NCI-H510A treated with DMSO at 0.1 percent for 48 hours (cell line): ENCODE measurements at places on chromosomes 2 and 18.

DNA sequence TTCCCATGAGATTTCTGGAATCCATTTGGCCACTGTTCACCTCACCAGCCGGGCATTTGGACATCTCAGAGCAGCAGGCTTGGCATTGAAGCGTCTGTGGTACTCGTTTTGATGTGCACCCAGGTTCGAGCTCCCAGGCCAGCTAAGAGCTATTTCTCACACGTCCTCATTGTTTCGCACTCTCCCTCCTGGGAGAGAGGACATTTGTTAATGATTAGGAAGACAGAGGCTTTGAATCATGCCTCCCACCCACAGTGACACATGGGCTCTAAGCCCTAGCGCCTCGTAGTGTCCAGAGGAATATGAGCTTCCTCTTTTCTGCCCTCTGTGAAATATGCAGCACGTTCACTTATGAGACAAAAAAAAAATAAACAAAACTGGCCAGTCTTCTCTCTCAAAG is 361.8 kb downstream of the RND3 start:
- DNase-seq = no peak

DNA sequence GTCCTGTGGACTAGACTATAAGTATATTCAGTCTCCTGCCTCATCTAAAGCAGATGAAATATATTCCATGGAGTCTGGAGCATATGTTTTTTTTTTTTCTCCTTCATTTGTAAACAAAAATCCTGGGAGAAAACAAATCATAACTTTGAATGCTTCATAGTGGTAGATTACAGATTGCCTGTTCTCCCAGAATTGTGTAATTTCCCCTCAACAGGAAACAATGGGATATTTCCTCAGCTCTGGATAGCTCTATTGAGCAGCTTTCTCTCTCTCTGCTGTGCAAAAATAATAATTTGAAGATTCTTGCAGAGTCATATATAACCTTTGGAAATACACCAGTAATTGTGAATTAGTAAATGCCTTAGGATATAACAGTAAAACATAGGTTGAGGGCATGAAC is 1406.6 kb upstream of the ACVR2A start:
- DNase-seq = no peak

DNA sequence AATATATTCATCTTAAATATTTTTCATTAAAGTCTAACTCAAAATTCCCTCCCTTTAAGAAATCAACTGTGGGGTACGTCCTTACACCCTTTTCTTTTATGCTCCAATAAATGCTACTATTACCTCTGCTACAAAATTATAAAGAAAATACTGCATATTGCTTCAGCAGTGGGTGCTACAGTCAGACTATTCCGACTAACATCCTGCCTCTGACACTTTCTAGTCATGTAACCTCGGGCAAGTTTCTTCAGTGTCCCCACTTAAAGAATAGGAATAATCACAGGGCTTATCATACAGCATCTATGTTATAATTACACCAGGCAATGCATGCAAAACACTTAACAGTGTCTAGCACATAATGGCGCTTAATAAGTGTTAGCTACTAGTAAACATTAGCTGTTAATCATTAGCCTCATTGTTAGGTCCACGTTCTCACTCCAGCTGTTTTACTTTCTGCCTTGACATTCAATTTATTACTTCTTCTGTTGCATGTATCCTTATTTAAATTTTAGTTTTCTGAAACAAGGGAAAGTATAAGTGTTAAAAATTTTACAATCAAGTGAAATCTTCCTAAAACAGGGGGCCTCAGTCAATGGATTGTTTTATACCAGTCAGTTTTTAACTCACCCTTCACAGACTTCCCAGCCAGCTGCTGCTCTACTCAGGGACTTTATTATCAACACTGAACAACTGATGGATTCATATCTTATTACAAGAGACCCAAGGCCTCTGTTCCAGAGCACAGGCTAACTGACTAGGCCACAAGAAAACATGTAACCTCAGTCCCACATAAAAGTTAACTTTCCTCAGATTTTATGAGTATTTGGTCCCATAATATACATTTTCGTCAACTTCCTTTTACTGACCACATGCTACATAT is 54.0 kb downstream of the CLASP1 start:
- no peak for DNase-seq

DNA sequence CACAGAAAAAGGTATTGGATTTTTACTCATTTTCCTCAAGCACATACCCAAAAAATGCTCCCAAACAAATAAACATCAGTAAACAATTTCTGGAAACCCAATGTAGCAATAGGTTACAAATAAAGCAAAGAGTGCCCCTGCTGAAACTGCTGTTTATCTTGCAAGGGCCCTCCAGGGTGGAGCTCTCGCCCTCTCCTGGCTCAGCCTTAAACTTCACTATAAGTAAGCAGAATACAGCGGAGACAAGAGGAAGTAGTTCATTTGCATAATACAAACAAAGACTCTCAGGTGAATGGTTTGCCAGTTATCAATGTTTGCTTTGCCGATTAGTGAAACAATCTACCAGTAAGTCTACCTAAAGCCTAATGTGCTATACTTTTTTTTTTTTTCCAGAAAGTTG is 437.6 kb downstream of the DLGAP1 start:
- peak; percentile 55 for DNase-seq

DNA sequence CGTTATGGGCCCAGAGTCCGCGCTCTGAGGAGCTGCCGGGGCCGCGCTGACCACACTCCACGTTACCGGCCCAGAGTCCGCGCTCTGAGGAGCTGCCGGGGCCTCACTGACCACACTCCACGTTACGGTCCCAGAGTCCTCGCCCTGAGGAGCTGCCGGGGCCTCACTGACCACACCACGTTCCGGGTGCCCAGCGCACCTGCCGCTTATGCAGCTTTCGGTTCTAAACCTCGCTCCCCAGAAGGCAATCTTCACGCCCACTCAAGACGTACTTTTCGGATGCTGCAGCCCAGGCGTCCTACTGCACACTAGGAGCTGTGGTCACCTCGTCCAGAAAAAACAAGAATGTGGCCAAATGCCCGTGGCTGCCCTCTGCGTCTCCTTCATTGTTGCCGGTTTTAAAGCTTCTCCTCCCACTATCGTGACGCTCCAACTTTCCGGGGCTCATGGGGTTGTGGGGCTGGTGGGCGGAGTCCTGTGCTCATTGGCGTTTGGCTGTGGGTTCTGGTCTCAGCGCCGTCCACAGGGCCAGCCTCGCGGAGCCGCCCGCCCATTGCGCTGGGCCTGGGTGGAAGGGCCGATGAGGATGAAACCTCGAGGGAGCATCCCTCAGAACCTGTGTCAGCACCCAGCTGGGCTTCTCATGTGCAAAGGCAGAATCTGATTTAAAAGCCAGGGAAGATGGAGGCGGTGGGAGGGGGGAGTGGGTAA is 11.9 kb downstream of the KCNG2 start:
- no peak for DNase-seq

DNA sequence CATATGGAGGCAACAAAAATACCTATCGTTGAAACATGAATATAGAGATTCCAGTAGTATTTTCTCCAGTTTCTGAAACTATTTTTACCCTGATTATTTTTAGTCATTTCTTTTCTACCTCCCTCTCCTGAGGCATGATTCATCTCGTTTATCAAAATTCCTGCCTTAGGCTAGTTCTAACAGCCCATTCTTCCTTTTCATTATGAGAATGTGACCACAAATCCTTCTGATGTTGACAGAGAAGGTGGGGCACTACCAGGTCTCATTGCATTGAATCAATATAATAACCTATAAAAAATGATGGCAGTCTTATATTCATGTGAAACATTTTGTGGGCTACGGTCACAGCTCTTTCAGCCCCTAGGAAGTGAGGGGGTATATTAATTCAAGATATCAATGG is 406.5 kb upstream of the UBE2E3 start:
- no peak for DNase-seq

GRCh38 chr2:193868132-193868531 is 1673.4 kb upstream of the TMEFF2 start:
- DNase-seq = no peak

DNA sequence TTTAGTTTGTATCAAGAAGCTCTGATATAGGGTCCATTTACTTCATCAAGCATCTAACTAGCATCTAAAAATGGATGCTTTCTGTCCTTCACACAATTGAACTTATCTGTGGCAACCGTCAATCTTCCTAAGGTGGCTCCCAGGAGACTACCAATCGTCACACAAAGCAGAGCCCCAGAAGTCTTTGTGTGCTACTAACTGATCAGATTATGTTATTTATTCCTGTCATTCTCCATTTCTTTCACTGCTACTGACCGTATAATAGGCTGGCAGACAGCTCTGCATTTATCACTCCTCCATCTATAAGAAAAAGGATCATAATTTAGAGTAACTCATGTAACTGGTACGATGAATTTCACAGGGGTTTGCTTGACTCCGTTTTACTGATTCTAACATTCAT is 585.0 kb upstream of the NXPH2 start:
- no peak for DNase-seq

- no peak for DNase-seq
Observed at GRCh38 chr2:6353669-6354068, 512.0 kb downstream of the CMPK2 start.

- DNase-seq = peak; percentile 10
Observed at GRCh38 chr2:140359056-140359771, 1579.0 kb upstream of the NXPH2 start.

DNA sequence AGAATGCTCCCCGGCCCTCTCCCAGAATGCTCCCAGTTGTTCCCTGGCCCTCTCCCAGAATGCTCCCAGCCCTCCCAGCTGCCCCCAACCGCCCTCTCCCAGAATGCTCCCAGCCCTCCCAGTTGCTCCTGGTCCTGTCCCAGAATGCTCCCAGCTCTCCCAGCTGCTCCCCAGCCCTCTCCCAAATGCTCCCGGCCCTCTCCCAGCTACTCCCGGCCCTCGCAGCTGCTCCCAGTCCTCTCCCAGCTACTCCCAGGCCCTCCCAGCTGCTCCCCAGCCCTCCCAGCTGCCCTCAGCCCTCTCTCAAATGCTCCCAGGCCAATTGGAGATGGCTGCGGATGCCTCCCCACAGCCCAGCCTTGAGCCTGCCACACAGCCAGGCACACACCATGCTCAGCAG is 31.1 kb downstream of the BIN1 start:
- no peak for DNase-seq

DNA sequence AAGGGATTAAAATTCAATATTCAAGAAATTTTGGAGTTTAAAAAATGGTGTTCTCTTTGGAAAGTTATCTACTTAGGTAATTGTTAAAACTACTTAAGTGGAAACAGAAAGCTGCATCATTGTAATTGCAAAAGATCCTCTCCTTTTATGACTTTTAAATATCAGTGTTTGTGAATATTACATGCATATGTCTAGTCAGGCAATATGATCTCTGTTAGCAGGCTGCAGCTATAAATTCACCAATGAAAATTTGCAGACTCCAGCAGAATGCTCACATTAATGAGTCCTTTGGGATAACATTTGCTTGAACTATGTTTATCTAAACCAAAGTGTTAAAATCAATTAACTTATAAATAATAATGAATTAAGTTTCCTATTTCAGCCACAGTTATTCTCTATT is 59.2 kb upstream of the CSRNP3 start:
- no peak for DNase-seq

DNA sequence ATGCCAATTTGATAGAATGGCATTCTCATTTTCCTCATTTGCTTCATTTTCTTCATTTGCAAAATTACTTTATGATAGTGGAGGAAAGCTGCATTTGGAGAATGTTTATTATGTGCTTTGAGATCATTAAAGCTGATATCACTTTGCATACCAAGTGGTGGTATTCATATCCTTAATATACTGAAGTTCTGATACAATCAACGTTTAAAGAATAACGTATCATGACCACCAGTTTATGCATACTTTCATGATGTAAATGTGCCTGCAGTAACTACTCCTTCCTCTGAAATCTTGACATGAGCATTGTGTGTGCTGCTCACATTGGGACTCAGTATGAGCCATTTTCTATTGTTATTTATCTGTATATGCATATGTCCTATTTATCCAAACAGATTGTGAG is 302.1 kb downstream of the ARHGAP15 start:
- DNase-seq = no peak

GRCh38 chr2:32745191-32745590 is 117.3 kb downstream of the TTC27 start:
- no peak for DNase-seq

DNA sequence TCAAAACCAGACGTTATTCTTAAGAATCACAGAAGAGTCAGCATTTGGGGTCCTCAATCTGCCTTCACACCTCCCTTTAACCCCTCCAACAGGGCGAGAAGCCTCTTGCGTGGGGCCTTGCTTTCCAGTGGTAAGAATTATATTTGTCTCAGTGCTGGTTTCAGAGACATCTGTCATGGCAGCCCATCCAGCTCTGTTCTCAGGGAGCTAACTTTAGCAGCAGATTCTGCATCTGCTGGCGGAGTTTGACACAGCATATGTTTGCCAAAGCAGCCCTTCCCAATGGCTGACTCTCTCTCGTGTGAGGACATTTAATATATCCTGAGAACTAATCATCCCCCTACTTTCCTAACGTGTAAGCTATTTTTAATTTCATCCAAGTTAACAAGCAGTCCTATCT is 91.5 kb upstream of the BCL11A start:
- DNase-seq = no peak

DNA sequence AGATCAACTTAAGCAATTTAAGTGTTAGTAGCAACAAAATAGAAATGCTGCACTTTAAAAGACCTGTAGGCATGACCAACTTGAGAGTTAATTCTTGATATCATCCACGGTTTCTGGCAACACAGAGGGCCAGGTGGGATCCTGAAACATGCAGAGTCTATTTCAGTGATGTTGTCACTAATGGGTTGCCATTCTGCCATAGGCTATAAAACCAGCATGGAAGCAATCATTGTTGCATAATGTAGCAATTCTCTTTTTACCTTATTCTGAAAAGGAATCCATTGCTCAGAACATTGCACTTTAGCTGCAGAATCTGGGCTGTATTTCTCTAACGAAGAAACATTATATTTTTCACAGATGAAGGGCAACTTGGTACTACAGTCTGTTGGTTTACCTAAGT is 53.9 kb upstream of the CD302 start:
- no peak for DNase-seq

DNA sequence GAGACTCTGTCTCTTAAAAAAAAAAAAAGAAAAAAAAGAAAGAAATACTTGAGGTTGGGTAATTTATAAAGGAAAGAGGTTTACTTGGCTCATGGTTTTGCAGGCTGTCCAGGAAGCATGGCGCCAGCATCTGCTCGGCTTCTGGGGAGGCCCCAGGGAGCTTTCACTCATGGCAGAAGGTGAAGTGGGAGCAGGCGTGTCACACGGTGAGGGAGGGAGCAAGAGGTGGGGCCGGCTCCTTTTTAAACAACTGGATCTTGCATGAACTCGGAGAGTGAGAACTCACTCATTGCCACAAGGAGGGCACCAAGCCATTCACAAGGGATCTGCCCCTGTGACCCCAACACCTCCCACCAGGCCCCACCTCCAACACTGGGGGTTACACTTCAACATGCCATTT is 30.6 kb downstream of the CYP26B1 start:
- no peak for DNase-seq

GRCh38 chr2:236833501-236834073 is 252.1 kb upstream of the COPS8 start:
- no peak for DNase-seq
